Natural killer cell treated with Interleukin-12 subunit alpha and Interleukin-12 subunit beta and Interleukin-15 and Interleukin-18, amount 100 ng/mL, for 72 hours (primary cell): ENCODE measurements at places on chromosomes 16 and 17.

DNA sequence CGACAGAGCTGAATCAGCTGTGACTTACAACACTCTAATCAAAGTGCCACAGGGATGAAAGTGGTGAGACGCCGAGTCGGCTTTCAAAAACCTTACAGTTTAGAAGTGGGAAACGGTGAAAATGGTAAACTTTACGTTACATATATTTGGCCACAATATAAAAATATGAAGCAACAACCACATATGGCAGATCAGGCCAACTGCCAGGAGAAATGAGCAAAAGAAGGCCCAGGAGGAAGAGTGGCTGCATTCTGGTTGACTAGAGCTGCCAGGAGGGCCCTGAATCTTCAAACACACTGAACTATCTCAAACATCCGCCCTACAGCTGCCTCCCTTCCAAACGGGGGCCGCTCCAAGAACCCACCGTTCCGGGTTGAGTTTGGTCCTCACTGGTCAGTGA is 56.3 kb downstream of the MRM3 start:
- no peak for DNase-seq

- DNase-seq, result no peak
Measured at GRCh38 chr17:8360751-8361150, 15.8 kb downstream of the KRABD2 start.

- DNase-seq, result no peak
Measured at GRCh38 chr17:29283961-29284360, 10.0 kb downstream of the NUFIP2 start.

DNA sequence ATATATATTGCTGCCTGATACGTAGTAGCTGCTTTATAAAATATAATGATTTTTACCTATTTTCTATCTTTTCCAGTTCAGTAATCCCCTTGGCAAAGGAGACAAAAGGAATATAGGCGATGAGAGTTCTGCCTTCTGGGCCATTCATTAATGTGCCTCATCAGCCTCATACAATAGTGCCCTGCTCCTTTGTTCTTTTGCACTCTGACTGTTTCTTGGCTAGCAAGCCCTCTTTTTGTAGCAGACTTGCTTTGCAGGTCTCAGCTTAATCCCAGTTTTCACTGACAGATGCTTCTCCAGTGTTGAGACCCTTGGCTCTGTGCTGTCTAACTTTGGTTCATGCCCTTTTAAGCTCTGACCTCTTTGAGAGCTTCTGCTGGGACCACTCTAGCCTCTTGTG is 10.4 kb downstream of the HSD17B2 start:
- DNase-seq, result no peak

GRCh38 chr17:21140911-21141310 is 14.1 kb downstream of the DHRS7B start:
- no peak for DNase-seq

- DNase-seq, result no peak
Measured at GRCh38 chr17:43588121-43588520, 42.0 kb upstream of the ETV4 start.

- DNase-seq, result no peak
Measured at GRCh38 chr17:35213412-35213940, 19.3 kb upstream of the SLC35G3 start.

DNA sequence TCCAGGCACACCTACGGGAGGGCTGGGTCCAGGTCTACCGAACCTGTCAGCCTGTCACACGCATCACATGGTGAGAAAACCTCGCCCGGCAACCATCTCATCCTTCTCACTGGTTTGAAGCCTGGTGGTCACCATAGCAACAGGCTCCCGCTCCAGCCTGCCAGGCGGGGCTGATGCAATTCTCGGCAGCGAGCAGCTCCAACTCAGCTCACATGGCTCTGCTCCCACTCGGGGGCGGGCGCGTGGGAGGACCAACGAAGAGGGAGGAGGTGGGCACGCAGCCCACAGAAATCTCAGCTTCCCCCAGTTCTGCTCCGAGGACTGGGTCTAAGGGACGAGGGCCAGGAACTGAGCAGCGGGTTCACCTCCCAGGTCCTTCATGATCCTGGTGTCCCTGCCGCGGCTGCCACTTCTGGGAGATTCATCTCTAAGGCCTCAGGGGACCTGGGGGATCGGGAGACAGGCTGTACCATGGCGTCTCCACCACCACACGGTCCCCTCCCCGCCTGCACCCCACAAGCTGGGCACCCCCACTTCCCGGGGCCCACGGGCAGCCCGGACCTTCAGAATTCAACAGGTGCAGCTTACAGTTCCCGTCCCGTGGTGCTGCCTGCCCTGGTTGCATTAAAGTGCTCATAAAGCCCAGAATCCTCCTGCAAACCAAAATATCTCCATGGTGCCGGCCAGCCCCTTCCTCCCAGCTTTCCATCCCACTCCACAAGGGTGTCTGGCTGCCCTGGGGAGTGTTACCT is 25.8 kb downstream of the ABR start:
- no peak for DNase-seq

- DNase-seq, result no peak
Measured at GRCh38 chr17:43856141-43856540, 9.2 kb downstream of the CD300LG start.

- DNase-seq, result no peak
Measured at GRCh38 chr16:86929057-86929871, 350.9 kb downstream of the FOXL1 start.

DNA sequence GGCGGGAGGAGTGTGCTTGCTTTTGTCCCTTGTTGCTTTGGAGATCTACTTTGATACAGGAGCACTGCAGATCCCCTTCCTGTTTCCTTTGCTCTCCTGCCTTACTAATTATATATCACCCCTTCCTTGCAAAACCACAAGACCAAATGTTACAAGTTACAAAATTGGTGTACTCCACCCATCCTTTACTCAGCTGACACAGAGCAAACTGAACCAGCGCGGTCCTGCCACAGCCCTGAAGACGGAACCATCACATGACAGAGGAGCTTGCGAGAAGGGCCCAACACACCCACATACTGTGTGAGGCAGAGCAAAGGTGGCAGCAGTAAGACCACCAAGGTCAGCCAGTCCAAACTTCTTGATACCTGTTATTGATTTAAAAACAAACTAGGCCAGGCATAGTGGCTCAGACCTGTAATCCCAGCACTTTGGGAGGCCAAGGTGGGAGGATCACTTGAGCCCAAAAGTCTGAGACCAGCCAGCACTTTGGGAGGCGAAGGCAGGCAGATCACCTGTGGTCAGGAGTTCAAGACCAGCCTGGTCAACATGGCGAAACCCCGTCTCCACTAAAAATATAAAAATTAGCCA is 33.2 kb downstream of the CYTH1 start:
- DNase-seq, result peak; percentile 87

DNA sequence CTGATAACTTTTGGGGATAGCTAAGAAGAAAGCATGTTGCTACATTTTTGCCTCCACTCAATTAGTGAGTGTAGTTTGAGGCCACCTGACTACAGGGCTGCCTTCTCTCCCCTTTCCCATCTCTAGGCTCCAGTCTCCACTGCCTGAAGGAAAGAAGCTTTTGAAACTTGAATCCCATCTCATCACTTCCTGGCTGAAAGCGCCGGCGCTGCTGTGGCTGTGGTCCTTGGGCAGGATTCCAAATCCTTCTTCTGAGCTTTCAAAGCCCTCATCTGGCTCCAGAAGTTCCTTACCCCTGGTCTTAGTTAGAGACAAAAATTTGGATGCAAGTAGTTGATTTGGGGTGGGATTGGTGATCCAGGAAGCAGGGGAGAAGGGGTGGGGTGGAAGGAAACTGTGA is 119.4 kb downstream of the FOXL1 start:
- no peak for DNase-seq

DNA sequence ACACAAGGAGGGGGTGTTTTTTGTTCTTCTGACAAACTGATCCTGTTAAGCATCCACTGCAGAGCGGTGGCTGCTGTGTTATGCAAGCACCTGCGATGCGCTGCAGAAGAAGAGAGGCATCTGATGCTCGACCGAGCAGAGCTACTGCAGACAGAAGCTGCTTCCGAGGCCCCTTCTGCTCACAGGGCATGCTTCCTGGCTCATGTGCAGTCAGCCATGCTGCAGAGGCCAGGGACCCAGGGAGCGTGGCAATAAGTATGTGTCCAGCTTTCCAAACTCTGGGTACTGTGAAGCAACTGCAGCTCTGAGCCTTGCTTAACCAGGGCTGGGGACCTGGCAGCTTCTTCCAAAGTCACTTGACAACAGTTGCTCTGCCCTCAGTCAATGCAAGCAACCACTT is 448.6 kb upstream of the RBFOX1 start:
- no peak for DNase-seq

DNA sequence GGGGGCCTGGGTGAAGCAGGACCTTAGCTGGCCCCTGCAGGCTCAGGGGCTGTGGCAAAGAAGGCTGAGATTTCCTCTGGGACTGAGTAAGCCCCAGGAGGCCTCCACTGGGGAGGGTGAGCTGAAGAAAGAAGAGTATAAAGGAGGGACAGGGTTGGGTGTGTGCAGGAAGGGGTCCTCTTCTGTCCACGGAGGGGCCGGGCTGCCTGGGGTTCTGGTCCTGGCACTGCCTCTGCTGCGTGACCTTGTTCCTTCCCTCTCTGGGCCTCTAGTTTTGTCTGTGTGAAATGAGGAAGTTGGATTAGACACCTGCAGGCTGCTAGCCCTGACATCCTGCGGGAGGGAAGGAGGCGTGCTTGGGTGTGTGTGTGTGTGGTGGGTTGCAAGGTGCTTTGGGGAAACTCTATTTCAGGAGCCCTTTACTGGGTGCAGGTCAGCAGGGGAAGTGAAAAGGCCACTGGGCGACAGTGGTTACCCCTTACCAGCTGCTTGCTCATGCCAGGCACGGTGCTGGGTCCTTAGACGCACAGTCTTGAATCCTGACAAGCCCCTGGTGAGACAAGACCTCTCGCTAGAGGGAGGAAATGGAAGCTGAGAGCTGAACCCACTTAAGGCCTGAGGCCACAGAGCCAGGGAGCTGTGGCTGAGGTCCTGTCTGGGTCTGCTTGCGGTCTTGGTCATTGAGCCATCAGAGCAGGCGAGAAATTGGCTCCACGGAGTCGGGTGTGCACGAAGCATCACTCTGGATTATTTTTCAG is 60.7 kb downstream of the OR1D5 start:
- no peak for DNase-seq

DNA sequence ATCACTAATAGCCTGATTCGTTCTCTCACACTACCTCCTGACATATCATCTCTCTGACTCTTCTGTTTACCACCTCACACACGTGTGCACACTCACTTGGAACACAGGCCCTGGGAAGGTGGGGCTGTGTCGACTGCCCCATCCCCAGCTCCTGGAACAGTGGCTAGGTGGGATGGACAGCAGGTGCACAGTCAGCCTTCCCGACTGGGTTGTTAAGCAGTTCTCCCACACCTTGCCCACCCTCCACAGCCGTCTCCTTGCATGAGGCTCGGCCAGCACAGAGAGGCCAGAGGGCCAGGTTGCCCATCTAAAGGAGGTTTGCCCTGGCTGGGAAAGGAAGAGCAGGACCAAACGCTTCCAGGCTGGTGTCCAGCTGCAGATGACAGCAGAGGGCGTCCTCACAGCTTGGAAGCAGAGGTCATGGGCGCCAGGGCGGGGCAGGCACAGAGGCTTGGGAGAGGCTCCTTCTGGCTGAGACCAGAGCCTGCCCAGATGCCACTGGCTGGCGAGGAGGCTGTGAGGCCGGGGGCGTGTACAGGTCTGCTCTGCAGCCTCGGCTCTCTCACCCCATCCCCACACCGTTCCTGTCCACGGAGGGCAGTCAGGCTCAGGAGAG is 92.8 kb downstream of the AMFR start:
- DNase-seq, result no peak

GRCh38 chr17:43927060-43927864 is 15.0 kb downstream of the PPY start:
- no peak for DNase-seq

DNA sequence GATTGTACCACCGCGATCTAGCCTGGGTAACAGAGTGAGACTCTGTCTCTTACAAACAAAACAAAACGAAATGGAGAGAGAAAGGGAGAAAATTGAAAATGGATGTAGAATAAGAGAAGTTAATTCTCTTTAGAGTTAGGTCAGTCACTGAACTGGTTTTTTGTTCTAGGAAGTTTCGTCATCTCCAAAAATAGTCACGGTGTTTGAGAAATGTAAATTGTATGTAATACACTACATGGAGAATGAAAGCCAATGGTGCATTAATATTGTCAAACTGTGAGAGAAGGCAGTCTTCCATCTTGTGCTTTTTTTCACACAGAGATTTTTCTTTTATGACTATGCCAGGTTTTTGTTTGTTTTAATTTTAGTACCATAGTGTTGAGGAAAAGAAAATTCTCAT is 145.9 kb downstream of the BCAS3 start:
- no peak for DNase-seq

DNA sequence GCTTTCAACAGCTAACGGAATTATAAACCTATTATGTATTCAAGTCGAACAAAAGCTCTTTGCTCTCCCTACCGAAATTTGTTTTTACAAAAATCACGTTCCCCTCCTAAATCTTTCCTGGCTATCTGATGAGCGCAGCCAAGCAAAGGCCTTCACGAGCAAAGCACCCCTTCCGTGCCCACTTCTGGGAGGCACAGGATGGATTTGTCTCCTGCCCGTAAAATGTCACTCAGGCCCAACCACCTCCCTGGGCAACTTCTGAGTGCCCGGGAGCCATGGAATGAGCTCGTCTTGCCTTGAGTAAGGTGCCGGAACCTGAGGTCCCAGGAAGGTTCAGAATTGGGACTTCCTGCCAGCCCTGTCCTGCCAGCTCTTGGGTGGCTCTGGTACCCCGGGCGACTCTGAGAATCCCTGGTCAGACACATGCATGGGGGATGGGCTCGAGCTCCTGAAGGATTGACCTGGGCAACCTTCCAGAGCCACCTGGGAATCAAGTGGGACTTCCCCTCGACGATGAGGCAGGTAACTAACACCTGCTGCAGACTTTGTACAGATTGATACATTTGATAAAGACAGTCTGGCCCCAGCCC is 19.8 kb downstream of the SLC7A5 start:
- DNase-seq, result no peak

GRCh38 chr16:88681084-88681680 is 5.1 kb downstream of the SNAI3 start:
- no peak for DNase-seq

GRCh38 chr17:65359016-65359415 is 202.4 kb downstream of the AXIN2 start:
- DNase-seq, result no peak
